ENCODE measurements at places on chromosomes 1 and 21.

GRCh38 chr1:219000631-219001030 is 173.0 kb upstream of the LYPLAL1 start:
- DNase-seq = no peak

DNA sequence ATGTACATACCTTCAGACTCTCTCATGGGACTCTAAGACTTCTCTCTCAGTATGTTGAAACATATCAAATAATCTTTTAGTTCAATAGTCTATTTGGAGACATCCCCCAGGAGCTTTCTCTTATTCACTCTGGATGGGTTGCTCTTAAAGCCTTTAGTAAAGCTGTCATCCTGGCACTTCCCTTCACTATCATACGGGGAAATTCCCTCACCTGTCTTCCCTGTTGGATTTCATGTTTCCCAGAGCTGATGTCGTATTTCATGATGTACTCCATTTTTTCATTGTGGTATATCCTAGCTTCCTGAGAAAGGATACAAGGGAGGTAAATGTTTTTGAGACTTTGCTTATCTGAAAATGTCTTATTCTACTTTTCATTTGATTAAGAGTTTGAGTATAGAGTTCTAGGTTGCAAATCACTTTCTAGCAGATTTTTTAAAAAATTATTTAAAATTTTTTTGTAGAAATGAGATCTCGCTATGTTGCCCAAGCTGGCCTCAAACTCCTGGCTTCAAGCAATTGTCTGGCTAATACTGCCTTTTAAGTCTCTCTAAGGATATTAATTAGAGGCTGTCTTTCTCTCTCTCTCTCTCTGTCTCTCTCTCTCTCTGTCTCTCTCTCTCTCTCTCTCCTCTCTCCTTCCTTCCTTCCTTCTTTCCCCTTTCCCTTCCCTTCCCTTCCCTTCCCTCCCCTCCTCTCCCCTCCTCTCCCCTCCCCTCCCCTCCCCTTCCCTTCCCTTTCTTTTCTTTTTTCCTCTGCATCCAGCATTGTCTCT is 17.0 kb upstream of the MACF1 start:
- no peak for DNase-seq

DNA sequence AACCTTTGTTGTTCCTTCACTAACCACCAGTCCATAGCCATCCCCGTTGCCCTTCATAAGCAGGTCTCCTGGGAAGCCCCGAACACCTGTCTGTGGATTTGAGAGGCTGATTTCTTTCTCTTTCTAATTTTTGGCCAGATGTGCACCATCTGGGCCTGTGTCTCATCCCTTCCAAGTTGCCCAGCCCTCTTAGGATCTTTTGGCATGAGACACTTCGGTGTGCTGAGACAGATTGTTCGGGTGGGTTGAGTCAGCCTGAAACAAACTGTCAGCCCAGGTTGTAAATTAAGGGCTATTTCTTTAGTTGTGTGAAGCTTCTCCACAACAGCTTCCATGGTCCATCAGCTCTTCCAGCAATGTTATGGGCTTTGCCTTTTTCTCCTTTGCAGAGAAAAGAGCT is 1.4 kb upstream of the DNAJC11 start:
- no peak for DNase-seq

DNA sequence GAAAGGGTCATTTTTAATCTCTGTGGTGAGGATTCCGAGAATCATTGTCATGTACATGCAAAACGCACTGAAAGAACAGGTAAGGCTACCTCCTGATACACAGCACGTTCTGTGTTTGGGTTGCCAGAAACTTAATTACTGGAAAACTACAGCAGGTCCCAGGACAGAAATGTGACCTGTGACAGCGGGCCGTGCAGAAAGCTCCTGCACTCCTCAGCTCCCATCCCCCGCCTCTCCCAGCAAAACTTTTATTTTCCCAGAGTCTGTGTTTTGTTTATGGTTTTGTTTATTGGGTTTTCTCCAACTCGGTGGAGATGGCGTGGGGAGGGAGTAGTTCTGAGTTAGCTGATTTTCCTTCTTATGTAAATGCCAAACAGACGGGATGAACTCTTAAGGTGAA is 44.7 kb downstream of the SLC44A3 start:
- DNase-seq = no peak

GRCh38 chr1:187517546-187517945 is 688.8 kb downstream of the PLA2G4A start:
- no peak for DNase-seq

DNA sequence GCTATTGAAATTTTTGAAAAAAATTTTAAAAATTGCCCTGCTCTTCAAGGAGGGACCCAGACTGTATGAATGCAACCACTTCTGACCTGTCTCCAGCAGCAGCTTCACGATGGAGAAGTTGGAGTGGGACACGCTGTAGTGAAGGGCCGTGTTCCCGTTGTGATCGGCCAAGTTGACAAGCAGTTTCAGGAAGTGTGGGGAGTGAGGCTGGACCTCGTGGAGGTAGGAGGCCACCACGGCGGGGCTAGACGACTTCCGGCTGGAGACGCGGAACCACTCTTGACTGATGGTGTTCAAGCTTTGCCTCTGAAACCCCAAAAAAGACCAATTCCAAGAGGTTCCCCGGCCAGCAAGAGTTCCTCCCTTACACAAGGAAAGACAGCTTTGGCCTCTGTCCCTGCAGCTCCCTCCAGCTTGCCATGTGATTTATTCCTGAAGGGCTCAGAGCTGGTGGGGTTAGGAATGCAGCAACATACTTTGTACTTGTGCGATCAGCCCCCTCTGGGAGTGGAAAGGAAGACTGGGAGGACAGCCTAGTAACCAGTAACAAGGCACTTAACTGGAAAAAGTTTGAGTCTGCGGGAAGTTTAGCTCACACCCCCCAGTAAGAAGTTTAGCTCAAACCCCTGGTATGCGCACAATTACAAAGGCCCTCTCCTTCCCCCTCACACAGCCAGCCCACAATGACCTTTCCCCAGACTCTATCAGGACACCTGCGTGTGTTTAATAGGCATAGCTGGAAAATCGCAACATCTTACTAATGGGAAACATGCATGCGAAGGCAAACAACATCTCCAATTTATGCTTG is 56.0 kb downstream of the KANK4 start:
- no peak for DNase-seq

DNA sequence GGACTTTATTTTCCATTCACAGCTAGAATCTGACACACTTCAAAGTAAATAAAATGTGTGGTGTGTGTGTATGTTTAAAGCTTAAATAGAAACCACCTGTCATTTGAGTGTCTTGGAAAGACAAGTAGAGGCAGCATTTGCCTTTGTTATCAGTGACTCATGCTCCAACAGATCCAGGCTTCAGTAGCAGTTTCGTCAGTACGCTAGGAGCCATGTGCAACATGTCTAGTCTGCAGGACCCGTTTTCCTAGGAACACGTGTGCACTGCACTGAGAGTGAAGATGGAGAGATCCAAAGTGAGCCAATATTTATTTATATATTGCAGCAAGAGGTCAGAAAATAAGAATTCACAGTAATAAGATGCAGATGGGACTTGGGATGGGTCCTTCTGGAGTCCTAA is 41.8 kb downstream of the SGIP1 start:
- no peak for DNase-seq

DNA sequence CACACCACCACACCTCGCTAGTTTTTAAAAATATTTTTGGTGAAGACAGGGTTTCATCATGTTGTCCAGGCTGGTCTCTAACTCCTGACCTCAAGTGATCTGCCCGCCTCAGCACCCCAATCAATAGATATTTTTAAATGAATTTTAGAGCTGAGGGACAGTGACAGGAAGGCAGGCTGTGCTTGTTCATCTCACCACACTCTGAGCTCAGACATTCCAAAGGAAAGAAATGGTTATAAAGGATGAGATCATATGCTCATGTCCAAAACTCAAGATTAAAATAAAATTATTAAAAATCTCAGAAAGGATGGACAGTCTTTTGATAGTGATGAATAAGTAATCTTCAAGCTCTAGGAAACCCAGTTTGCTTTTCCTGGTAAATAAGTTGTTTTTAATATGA is 40.9 kb downstream of the L1TD1 start:
- DNase-seq = no peak

DNA sequence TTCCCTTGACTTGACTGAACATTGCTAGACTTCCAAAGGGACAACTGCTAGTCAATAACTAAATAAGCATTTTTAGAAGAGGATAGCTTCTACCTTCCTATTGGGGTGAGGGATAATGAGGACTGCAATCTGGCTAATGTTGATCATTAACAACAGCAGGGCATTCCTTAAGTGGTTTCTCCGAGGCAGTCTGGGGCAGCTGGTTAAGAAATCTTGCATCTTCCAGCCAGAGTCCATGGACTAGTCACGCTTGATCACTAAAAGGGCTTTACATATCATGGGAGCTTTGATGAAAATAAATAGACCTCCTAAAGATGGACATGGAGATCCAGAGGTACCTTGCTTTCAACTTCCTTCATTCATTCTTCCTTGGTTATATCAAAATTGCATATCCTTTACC is 329.4 kb upstream of the ESRRG start:
- no peak for DNase-seq

- DNase-seq = no peak
These were observed 1.5 kb downstream of the B4GALT2 start for GRCh38 chr1:43980255-43981134.
